ENCODE measurements at places on chromosomes 6 and 20.

- DNase-seq, result no peak
Measured at GRCh38 chr20:47411161-47411560, 54.7 kb upstream of the ZMYND8 start.

DNA sequence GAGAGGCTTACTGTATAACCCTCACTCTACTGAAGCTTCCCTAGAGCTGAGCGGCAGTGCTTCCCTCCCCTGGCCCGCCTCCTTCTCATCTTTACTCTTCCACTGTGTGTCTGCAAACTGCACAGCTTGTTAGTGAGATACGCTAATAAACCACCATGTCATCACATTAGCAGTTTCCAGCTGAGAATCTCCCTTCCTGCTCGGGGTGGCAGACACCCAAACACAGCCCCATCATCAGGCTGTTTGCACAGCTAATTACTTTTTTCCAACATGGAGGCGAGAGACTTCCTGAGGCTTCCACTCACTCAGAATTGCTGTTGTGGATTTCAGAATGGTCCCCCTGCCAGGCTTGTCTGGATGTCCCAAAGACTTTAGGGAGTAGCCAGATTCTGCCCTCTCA lies 444.9 kb upstream of the SULF2 start:
- DNase-seq, result no peak

DNA sequence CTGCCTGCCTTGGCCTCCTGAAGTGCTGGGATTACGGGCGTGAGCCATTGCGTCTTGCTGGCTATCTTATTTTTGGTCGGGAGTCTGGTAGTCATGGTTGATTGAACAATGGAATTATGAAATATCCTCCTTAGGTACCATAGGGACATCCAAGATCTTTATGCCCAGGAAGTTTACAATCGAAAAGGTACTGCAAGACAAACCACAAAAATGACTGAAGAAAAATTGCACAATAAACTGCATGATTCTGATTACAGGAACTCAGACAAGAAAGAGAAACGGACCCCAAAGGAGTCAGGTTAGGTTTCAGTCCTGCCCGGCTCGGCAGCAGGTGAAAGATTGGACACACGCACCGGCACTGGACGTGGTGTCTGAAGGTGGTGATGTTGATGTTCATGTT lies 5.3 kb downstream of the SLC26A8 start:
- DNase-seq, result no peak

GRCh38 chr6:143598466-143599080 lies 79.2 kb upstream of the PHACTR2 start:
- no peak for DNase-seq

- no peak for DNase-seq
Measured at GRCh38 chr6:119602215-119603178, 252.9 kb upstream of the MAN1A1 start.

DNA sequence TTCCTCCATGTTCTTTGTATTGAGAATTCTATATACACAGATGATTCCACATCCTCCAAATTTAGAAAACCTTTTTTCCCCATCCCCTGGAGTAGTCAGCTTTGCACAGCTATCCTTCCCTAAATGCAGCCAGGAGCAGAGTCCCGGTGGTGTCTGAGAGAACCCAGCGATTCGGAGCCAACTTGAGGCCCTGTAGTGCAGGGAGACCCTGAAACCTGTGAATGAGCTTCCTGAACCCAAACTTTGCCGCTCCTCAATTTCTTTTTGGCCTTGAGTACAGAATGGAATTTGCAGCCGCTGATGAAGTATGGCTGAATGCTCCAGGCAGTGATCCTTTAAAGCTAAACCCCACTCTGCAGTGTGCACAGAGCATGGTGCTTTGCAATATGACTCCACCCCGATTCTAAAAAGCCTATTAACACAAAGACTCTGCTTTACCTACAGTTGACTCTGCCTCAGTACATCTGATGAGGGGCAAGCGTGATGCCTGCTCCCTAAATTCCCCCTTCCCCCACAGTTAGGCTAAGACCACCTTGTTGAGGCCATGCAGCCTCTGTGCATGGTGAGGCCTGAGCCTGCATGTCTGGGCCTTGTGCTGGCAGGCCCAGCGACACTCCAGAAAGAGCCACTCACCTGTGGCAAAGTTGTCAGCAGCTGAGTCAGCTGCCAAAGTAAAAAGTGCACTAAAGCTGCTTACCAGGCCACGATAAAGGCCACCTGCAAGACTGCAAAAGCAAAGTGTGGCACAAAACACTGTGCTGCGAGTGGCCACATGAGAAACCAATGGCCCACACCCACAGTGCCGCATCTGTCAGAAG lies 82.1 kb downstream of the PLEKHG1 start:
- no peak for DNase-seq

DNA sequence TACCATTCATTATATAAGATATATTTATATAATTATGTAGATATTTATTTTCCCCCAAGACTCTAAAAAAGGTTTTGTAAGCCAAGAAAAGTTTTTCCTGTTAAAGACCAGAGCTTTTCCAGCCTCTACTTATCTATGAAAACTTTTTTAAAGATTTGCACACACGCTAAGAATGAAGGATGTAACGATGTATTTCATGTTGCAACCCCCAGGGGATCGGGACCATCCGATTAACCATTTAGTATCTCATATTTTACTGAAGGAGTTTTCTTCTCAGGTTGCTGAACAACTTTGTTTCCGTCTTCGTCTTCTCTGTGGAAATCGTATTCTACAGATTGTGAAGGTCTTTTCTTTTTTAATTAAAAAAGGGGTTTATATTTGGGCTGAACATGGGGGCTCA lies 70.0 kb upstream of the SASH1 start:
- DNase-seq, result no peak

- no peak for DNase-seq
Measured at GRCh38 chr20:4883051-4883450, 118.3 kb downstream of the SLC23A2 start.

GRCh38 chr6:27650620-27651370 lies 177.9 kb upstream of the ZNF184 start:
- no peak for DNase-seq

- no peak for DNase-seq
Measured at GRCh38 chr20:62161347-62161746, 17.8 kb downstream of the SS18L1 start.

DNA sequence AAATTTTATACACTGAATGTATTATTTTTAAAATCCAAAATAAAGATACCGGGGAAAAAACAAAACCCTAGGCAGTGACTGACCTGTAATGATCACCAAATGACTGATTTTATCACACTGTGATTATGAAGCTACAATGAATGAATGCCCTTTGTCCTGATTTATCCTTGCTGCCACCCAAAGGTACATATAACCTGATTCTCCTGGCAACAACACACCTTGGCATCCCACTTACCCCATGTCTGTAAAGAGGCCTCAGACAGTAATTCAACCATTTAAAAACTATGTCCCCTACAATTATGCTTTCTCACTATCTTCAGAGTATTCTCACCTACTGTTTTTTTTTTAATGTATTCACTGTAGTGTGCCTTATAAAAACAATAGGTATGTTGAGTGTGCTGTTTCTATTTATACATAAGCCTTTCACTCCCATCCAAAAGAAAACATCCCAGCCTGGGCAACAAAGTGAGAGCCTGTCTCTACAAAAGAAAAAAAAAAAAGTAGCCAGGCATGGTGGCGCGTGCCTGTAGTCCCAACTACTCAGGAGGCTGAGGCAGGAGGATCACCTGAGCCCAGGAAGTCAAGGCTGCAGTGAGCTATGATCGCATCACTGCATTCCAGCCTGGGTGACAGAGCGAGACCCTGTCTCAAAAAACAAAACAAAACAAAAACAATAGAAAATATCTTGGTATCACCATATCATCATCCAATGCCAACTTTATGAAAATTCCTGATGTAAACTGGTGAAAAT lies 21.7 kb downstream of the B4GALT5 start:
- no peak for DNase-seq

GRCh38 chr6:15969236-15969778 lies 159.6 kb upstream of the MYLIP start:
- DNase-seq, result no peak

- no peak for DNase-seq
Measured at GRCh38 chr6:19602434-19603013, 234.6 kb upstream of the ID4 start.

DNA sequence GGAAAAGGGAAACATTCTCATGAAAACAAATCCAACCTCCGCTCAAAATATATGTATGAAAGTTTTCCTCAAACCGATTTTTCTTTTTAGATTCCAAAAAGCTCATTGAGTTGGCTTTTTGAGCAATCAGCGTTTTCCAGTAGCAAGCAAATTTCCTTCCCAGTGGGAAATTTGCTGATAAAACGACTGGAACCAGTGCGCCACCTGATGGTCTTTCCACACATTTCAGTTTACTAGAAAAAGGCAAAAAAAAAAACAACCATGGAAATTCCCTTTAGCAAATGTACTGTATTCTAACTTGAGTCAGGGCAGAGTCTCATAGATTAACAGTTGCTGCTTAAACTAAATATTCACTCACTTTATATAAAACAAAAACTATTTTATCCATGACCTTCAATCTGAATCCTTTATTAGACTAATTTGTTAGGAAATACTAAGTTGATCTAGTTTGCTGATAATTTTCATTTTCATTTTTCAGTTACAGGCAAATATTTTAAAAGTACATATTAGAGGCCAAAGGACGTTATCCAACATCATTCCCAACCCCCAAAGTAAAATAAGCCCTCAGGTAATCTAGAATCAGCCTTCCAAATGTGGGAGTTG lies 271.5 kb downstream of the FOXA2 start:
- DNase-seq, result no peak

DNA sequence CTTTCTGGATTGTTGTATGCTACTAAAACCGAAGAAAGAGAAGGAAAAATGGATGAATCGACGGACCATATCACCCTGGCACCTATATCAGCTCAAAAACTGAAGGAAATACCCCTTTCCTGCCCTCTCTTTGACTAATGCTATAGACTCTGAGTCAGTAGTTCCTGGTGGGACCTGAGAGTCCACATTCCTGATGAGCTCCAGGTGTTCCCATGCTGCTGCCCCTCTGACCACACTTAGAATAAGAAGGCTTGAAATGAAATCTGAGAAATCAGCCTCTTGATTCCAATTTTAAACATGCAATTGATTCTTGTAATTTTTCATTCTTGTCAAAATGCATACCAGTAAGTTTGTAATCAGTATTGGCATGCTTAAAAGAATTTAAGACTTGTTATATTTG lies 75.2 kb downstream of the PRL start:
- DNase-seq, result no peak

DNA sequence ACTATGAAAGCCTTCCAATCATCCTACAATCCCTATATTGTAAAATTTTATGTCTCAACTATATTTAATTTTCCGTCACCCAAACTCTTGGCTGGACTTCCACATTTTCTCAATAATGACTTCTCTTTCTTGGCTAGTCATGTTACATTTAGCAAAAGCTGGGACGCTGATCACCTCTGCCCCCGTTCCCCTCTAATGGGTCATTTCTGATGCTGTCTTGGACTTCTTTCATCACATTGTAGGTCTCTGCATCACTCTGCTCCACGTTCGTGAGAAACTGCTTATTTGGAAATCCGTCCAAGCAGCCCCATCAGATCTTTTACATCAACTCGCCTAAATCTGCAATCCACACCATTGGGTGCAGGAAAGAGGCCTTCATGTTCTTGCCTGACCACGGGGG lies 203.8 kb downstream of the MYLK4 start:
- no peak for DNase-seq

Measured in stimulated activated CD8-positive, alpha-beta memory T cell treated with anti-CD3 and anti-CD28 coated beads, Interleukin-2, amount 100 ng/mL, for 1 hour (primary cell).